Stimulated activated CD4-positive, alpha-beta T cell treated with anti-CD3 and anti-CD28 coated beads, Interleukin-1b, Interleukin-23, amount 100 ng/mL, for 1 hour (primary cell): ENCODE measurements at places on chromosomes 2 and 18.
A peak's percentile ranks its signal among the peaks of the same experiment; 100 is the strongest.

DNA sequence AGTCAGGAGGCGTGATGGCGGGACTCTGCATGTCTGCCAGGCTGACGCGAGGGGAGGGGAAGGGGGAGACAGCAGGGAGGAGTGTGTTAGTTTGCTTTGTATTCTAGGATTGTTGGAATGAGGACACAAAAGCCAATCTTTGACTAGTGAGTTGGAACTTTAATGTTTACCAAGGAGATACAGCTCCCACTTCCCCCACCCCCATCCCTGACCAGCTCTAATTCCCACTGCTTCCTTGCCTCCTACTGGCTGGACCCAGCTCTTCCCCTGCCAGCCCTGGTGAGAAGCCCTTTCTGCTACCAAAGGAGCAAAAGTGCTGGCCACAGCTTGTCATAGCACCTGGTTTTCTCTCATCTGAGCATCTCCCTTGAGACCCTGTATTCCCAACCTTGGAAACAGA is 84.5 kb downstream of the CELF4 start:
- DNase-seq = no peak

- no peak for DNase-seq
Measured at GRCh38 chr18:49399003-49399402, 61.4 kb downstream of the DYM start.

- no peak for DNase-seq
Measured at GRCh38 chr2:184449760-184450159, 148.6 kb upstream of the ZNF804A start.

DNA sequence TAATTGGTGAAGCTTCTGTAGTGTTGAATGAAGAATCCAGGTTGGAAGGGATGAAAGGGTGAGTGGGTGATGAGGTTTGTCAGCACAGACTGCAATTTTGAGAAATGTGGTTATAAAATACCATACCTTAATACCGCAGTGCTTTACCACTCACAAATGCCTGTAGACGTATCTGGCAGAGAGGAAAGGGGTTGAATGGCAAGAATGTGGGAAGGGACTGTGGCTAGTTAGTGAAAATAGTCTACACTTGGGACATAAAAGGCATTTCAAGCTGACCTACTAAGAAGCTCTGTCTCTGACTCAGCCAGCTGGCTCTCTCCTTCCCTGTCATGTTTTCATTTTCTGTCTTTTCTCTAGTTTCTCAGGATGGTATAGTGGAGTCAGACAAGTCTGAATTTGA is 25.1 kb downstream of the CDK15 start:
- no peak for DNase-seq

DNA sequence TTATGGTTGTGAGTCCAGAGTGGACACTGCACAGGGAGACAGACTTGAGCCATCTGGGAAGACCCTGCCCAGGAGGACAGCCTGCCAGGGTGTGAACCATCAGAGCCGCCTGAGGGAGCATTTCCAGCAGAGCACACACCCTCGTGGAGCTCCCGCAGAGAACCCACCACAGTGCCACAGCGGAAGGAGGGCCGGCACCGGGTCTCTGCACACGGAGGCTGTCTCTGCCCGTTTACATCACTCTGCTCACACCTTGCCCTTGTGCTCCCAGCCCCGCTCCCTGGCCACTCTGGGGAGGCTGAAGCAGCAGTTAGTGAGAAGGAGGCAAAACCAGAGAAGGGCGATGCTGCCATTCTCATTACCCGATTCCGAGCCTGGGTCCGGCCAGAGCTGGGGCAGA is 161.9 kb downstream of the KLHL29 start:
- DNase-seq = no peak

- no peak for DNase-seq
Measured at GRCh38 chr2:31232586-31232985, 1.4 kb upstream of the EHD3 start.

GRCh38 chr18:72273025-72273424 is 271.1 kb downstream of the CBLN2 start:
- DNase-seq = no peak

DNA sequence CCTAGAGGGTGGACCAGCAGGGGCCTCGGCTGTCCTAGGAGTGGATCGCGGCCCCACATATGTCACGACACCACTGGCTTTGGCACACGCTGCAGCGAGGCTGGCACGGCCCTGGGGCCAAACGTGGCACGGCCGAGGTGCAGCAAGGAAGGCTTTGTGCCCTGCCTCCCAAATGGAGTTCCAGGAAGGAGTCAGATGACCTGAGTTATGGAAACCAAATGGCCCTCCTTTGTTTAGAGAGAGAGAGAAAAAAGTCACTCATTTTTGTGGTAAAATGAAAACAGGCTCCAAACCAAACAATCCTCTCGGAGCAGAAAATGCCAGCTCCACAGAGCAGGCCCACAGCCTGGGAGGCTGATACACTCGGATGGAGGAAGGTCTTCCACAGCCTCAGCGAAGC is 105.6 kb downstream of the ANTXR1 start:
- DNase-seq = no peak

DNA sequence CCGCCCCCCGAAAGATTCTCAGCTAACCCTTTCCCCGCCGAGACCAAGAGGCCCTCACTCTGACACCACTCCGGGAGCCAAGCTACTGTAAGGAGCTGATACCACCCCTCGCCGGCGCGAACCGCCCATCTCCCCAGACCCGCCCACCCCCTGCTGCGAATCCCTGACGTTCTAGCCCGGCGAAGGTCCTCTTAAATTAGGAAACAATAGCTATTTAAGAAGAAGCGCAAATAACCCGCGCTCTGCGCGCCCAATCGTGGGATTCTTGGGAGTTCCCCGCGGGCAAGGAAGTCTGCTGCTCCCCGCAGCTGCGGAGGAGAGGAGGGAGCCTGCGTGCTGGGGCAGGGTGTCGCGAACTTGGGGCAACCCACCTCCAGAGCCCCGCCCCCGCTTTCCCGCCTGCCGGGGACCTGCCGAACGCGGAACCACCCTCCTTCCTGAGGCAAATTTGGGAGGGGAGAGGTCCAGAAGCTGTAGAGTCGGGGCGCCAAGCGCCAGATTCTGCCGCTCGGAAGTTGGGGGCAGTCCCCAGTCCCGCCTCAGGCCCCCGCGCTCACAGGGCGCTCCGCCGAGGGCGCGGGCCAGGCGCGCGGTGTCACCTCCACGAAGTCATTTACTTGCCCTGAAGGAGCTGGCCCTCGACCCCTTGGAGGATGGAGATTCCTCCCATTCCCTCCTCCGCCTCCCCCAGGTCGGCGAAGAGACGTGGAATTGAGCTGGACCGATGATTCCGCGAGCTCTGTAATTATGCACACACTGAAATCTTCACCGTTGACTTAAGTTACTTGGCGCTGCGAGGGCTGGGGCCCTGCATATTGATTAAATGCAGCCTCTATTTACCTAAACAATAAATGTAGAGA is 8.4 kb upstream of the SP9 start:
- DNase-seq = no peak

- no peak for DNase-seq
Measured at GRCh38 chr2:60551240-60552077, 2.0 kb downstream of the BCL11A start.

- no peak for DNase-seq
Measured at GRCh38 chr2:67650291-67651133, 253.4 kb downstream of the ETAA1 start.

- no peak for DNase-seq
Measured at GRCh38 chr2:10977621-10978020, 65.9 kb downstream of the KCNF1 start.

- no peak for DNase-seq
Measured at GRCh38 chr2:240528406-240529040, 29.3 kb downstream of the ANKMY1 start.

DNA sequence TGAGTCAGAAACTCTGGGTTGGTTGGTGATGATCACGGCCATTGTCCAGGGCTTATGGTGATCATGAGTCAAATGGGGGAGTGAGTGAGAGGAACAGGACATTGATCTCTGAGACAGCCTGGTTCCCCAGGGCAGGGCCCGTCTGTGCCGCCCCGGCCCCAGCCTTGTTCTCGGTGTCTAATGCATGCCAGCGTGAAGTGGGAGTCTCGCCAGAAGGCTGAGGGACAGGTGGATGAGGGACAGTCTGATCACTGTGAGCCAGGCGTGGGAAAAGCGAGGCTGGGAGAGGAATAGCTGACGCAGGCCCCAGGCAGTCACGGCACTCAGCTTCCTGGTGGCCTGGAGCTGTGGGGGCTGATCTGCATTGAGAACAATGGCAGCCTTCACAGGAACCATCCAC is 208.3 kb upstream of the HDAC4 start:
- no peak for DNase-seq

GRCh38 chr18:58788971-58789875 is 75.5 kb upstream of the ZNF532 start:
- DNase-seq = no peak

DNA sequence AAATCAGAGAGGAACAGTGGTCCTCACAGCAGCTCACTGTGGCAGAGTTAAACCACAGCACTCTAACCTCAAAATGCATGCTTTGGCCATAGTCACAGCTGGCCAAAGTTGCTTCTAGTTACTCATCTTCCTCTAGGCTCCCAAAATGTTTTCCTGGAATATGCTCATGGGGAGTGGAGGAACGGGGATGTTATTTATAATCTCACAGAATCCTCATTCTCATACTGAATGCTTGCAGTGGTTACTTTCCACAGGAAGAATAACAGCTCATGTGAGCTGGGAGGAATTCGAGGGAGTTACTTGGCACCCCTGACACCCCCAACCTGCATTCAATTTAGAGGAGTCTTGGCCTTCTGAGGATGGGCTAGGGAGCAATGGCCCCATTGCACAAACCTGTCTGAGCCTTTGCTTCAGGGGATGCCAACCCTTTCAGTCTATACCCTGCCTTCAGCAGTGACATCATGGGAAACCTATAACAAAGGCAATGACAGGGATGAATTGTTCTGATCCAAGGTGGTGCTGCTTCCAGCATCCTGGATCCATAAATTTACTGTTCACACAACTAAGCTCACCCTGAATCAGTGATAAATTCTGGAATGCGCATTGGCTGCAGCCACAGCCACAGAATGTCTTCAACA is 22.4 kb upstream of the CCBE1 start:
- DNase-seq = no peak

DNA sequence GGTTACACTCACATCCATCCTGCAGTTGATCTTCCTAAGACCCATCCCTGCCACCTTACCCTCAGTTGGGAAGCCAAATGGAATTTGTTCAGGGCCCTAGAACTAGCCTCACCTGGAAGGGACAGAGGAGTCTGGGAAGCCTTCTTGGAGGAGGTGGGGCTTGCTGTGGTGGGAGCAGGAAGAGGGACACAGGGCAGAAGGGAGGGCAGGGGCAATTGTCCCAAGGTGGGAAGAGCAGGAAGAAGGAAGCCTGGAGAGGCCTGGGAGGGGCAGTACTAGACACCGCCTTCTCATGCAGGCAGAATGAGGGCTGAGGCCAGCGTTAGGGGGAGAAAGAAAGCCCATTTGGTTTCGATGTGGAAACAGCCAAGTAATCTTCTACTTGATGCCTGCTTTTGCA is 34.1 kb upstream of the ASPRV1 start:
- DNase-seq = no peak

- no peak for DNase-seq
Measured at GRCh38 chr2:635687-636621, 41.3 kb downstream of the TMEM18 start.

GRCh38 chr2:181052523-181052891 is 72.1 kb downstream of the UBE2E3 start:
- no peak for DNase-seq

DNA sequence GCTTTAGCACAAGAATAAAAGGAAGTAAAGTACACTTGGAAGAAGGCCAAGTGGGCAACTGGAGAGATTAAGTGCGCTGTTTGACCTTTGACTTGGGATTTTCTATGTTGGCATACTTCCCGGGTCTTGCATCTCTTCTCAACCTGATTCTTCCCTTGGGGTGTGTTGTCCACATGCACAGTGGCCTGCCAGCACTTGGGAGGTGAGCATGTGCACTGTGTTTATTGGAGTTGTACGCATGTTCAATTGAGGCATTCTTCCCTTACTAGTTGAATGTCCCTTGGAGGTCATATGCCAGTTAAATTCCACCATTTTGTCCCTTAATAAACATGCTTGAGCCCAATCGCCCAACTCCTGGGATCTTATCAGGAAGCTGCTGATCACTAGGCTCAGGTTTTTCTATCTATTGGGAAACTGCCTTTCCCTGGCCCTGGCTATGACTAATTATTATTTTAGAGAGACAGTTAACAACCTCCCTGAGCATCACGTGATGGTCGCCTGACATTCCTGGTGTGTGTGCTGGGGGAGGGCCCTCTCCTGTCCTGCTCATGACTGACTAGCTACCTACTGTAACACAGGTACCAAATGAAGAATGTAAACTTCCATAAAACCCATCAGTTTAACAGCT is 62.5 kb upstream of the RAPGEF4 start:
- no peak for DNase-seq

DNA sequence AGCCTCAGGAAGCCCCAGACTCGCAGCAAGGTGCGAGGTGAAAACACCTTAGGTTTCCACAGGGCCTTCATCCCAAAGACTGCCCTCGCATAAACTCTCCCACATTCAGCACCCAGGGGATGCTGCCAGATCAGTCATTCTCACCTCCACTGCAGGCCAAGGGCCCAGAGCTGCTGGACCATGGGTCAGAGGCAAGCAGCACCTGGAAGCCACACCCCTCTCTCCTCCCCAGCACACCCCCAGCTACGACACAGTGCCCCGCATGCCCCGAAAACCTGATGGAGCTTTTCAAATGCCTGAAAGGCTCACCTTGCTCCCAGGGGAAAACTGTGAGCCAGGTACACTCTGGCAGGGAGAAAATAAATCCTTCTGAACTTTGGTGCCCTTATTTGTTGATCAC is 31.9 kb upstream of the LDLRAD4 start:
- DNase-seq = no peak

GRCh38 chr2:160139991-160140390 is 60.1 kb downstream of the ITGB6 start:
- no peak for DNase-seq

GRCh38 chr2:206457188-206457634 is 13.9 kb downstream of the ADAM23 start:
- no peak for DNase-seq

GRCh38 chr2:3727397-3728045 is 24.1 kb downstream of the DCDC2C start:
- DNase-seq = no peak

DNA sequence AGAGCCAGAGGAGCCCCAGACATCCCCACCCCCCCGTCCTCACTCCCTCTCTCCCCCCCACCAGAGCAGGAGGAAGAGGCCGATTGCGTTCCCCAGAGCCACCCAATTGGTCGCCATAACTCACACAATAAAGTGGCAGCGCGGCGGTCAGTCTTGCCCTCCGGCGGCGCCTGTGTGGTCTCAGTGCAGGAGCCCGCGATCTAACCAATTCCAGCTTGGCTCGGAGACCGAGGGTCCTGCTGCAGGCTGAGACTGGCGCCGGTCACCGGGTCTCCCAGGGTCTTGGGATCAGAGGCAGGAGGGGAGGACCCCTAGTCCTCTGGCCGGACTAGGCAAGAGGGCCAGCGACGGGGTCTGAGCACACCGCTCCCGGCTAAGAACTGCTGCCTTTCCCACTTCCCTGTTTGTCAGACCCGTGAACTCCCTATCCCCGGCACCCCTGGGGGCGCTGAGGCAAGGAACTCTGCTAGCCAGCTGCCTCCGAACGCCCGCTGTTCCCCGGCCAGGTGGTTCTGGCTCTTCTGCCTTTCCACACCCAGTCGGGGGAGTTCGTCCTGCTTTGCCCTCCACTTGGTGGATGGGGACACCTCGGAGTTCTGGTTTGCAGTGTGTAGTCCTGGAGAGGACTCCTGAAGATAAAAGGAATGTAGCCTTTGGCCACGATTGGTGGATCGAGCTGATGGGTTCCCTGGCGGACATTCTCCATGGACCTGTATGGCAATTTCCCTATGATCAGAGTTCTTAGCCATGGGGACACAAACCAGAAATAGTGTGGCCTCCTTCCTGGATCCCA is 1.0 kb upstream of the HOXD12 start:
- no peak for DNase-seq

GRCh38 chr2:37892436-37893114 is 32.5 kb upstream of the RMDN2 start:
- DNase-seq = no peak

GRCh38 chr2:97718051-97718882 is 4.9 kb downstream of the ZAP70 start:
- DNase-seq = peak; percentile 44
